ENCODE measurements at places on chromosomes 13 and 19.
A peak's percentile ranks its signal among the peaks of the same experiment; 100 is the strongest.

GRCh38 chr13:39516096-39516495, 86.9 kb downstream of the LHFPL6 start:
- H3K36me3 ChIP-seq, result peaks cover 3% of the 10 kb centered on the region
- H3K4me3 ChIP-seq, result no peak overlapping the region
- H3K27ac ChIP-seq, result peak overlapping the region; percentile 71
- H3K4me1 ChIP-seq, result peaks cover 35% of the 10 kb centered on the region
- H3K27me3 ChIP-seq, result no peaks in the 10 kb centered on the region

DNA sequence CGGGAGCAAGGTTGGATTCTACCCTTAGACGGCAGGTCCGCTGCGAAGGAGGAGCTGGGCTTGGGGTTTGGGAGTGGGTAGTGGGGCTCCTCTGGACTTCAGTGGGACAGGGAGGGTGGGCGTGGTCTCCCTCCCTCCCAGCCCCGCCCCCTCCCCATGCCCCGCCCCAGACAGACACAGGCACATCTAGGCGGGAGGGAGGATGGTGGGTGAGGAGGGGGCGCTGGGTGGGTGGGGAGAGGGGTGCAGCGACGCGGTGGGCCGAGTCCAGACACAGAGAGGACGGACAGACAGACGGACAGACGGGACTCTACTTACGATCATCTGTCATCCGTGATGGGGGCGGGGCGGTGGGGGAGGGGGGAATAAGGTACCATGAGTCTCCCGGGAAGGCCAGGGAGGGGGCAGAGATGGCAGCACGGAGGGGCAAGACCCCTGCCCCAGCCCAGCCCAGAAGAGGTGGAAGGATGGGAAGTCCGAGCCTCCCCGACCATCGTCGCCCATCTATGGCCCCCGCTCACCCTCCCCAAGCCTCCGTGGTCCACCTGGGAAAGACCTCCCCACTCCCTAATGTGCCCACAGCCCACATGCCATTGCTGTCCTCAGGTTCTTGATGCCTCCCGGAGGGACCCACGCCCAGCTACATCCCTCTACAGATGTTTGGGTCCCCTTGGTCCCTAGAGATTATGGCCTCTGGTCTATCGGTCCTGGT, 64.8 kb downstream of the UNC13A start:
- no peak overlapping the region for H3K4me3 ChIP-seq
- H3K27me3 ChIP-seq, result no peaks in the 10 kb centered on the region
- DNase-seq, result no peak
- H3K27ac ChIP-seq, result no peak overlapping the region

- H3K4me3 ChIP-seq, result no peak overlapping the region
- H3K27ac ChIP-seq, result no peak overlapping the region
- no peak for DNase-seq
These were observed 8.5 kb downstream of the RFX1 start for GRCh38 chr19:13997631-13997962.

DNA sequence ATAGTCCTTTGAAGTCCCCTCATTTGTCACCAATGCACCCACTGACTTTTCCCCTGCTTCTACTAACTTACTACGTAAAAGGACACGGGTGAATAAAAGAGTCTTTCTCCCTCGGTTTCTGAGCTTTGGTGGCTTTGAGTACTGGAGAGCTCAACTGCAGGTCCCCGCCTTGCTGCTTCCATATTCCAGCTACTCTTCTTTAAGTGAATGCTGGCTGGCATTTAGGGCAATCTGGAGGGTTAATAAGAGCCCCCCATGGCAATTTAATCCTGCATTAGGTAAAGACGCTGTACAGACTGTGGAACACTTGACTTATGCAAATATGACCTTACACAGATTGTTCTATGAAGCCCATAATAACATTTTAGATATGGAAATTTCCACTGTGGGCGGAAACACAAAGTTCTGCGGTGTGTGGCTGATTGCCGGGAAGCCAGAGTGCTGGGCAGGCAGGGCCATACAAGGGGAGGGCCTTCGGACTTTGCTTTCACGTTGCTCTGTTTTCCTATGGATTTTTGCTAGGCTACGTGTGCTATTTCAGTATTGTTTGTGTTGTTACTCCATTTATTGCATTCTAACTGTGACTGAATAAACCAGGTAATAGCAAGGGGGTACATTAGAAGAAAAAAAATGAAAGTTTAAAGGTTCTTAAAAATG, 97.5 kb downstream of the SLC10A2 start:
- H3K36me3 ChIP-seq, result no peaks in the 10 kb centered on the region
- H3K27ac ChIP-seq, result no peak overlapping the region
- no peak overlapping the region for H3K4me3 ChIP-seq
- peaks cover 13% of the 10 kb centered on the region for H3K27me3 ChIP-seq
- peaks cover 5% of the 10 kb centered on the region for H3K4me1 ChIP-seq
